ENCODE measurements at places on chromosomes 3 and 15.

GRCh38 chr3:173404156-173404555, 6.6 kb downstream of the NLGN1 start:
- no peak for DNase-seq

GRCh38 chr3:178099862-178100261, 436.4 kb upstream of the KCNMB2 start:
- no peak for DNase-seq

DNA sequence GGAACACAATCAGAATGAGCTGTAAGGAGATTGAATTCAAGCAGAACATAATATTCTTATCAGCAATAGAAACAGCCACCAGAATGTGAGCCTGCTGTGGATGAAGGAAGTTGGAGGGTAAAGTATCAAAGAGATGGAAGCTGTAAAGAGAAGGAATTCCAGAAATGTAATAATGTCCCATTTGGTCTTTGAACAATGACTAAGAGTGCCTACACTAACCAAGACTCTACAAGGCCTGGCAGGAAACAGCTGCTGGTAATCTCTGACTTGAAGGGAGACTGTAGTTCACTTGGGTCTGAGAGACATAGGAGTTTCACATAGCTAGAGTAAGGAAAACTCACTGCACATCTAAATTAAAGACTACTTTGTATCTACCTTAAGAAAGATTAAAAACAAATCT, 1176.0 kb upstream of the ALCAM start:
- no peak for DNase-seq

DNA sequence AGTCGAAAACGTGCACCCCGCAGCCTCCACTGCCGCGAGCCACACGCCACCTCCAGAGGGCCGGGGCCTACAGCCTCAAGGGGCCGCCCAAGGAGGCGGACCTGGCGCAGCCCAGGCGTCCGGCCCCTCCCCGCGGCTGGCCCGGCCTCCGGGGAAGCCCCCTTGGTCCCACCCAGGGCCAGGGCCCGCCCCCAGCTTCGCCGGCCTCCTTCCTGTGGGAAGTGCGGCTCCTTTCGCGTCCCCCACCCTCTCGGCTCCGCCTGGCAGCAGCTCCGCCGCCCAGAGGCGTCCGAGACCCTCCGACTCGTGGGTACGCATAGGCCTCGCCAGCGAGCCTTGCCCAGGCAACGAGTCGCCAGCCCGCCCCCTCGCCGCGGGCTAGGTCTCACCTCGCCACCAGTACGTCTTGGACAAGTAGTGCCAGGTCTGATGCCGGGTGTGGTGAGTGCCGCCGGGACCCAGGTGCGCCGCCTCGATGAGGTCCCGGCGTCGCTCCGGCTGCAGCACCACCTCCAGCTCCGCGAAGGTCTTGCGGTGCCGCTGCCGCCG, 642 bp downstream of the ZBTB11 start:
- DNase-seq, result peak; percentile 95

- DNase-seq, result peak; percentile 66
Measured at GRCh38 chr3:152156880-152157279, 111.8 kb upstream of the MBNL1 start.

- no peak for DNase-seq
Measured at GRCh38 chr3:120173056-120173675, 78.9 kb upstream of the GSK3B start.

- DNase-seq, result no peak
Measured at GRCh38 chr3:98945101-98945524, 43.6 kb upstream of the DCBLD2 start.

DNA sequence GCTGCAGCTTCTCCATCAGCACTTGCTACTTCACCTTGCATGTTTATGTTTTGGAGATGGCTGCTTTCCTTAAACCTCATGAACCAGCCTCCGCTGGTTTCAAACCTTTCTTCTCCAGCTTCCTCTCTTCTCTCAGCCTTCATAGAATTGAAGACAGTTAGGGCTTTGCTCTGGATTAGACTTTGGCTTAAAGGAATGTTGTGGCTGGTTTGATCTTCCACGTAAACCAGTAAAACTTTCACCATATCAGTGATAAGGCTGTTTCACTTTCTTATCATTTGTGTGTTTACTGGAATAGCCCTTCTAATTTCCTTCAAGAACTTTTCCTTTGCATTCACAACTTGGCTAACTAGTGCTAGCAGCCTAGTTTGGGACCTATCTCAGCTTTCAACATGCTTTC, 11.7 kb upstream of the GNAT1 start:
- DNase-seq, result no peak

Data from GM13977 (cell line).